ENCODE measurements at places on chromosomes 4 and X.

DNA sequence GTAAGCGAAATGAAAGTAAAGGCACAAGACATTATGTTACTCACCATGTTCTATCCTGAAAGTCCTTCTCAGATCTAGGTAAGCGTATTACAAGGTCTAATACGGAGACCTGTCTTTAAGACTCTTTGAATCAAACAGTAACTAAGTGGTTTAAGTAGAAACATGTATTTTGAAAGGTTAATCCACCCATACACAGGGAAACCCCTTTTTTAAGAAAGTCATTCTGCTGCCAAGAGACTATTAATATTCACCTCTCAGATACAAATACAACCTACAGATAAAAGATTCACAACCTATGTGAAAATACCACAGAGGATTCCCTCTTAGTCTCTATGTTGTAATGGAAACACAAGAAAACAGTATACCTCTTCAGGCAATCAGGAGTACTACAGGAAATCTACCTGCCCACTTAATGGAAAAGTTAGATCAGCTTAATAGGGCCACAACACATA is 63.2 kb upstream of the TNIP3 start:
- no peaks in the 10 kb centered on the region for H3K36me3 ChIP-seq
- H3K27ac ChIP-seq, result no peak overlapping the region
- no peaks in the 10 kb centered on the region for H3K27me3 ChIP-seq
- no peak for DNase-seq
- no peaks in the 10 kb centered on the region for H3K4me1 ChIP-seq

GRCh38 chr4:56909086-56909894 is 1.6 kb downstream of the REST start:
- DNase-seq, result peak; percentile 48
- peaks cover 6% of the 10 kb centered on the region for H3K27me3 ChIP-seq
- H3K4me1 ChIP-seq, result peaks cover 4% of the 10 kb centered on the region

GRCh38 chr4:24846716-24847115 is 51.3 kb downstream of the SOD3 start:
- H3K4me3 ChIP-seq, result no peak overlapping the region
- no peak overlapping the region for H3K27ac ChIP-seq
- H3K36me3 ChIP-seq, result no peaks in the 10 kb centered on the region
- DNase-seq, result no peak
- H3K4me1 ChIP-seq, result peaks cover 13% of the 10 kb centered on the region

- DNase-seq, result peak; percentile 89
- no peak overlapping the region for H3K27ac ChIP-seq
- peaks cover 23% of the 10 kb centered on the region for H3K36me3 ChIP-seq
- no peaks in the 10 kb centered on the region for H3K27me3 ChIP-seq
- H3K4me3 ChIP-seq, result no peak overlapping the region
Measured at GRCh38 chr4:84681486-84682274, 98.8 kb downstream of the CDS1 start.

DNA sequence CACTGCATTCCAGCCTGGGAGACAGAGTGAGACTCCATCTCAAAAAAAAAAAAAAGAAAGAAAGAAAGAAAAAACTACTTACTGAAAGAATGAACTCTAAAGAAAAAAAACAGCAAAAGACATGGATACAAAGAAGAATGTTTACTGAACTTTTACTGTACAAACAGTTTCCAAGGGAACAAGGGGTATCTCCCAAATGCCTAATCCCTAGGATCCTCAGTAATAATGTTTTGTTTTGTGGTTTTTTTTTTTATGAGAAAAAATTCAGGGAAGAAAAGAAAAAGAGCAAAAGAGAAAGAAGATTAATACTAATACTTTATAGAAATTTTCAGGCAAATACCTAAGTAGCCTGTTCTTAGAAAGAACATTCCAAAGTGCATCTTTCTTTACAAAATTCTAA is 63.2 kb downstream of the ANTXR2 start:
- H3K4me3 ChIP-seq, result no peak overlapping the region
- peaks cover 12% of the 10 kb centered on the region for H3K36me3 ChIP-seq
- H3K27ac ChIP-seq, result no peak overlapping the region
- no peak for DNase-seq

GRCh38 chrX:124455966-124456365 is 109.6 kb downstream of the SH2D1A start:
- no peak overlapping the region for H3K27ac ChIP-seq
- H3K36me3 ChIP-seq, result no peaks in the 10 kb centered on the region
- no peak for DNase-seq
- no peaks in the 10 kb centered on the region for H3K4me1 ChIP-seq
- H3K27me3 ChIP-seq, result no peaks in the 10 kb centered on the region

GRCh38 chr4:128660361-128661215 is 148.9 kb upstream of the JADE1 start:
- H3K27ac ChIP-seq, result no peak overlapping the region
- DNase-seq, result peak; percentile 39
- H3K27me3 ChIP-seq, result no peaks in the 10 kb centered on the region
- no peak overlapping the region for H3K4me3 ChIP-seq
- H3K4me1 ChIP-seq, result no peaks in the 10 kb centered on the region

- no peaks in the 10 kb centered on the region for H3K36me3 ChIP-seq
- no peak overlapping the region for H3K4me3 ChIP-seq
- H3K27ac ChIP-seq, result no peak overlapping the region
Measured at GRCh38 chr4:17763416-17763815, 18.0 kb downstream of the FAM184B start.

- no peaks in the 10 kb centered on the region for H3K36me3 ChIP-seq
- H3K4me1 ChIP-seq, result no peaks in the 10 kb centered on the region
- no peak for DNase-seq
- H3K27ac ChIP-seq, result no peak overlapping the region
- no peaks in the 10 kb centered on the region for H3K27me3 ChIP-seq
Measured at GRCh38 chr4:40187386-40187906, 9.4 kb upstream of the RHOH start.

DNA sequence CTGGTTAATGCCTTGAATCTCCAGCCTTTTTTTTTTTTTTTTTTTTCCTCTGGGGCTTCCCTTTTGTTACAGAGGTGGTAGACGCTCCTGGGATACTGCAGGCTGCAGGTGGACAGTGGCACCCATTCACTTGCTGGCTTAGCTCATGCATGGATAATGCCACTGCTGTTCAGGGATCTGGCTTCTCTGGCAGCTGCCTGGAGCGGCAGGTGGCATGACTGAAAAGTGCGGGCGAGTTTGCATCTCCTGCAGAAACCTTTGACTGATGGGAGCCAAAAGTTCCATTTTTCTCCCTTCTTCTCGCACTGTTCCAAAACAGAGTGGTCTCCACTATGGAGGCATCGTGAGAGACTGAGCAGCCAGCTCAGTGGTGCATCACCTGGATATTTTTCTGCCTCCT is 5.9 kb upstream of the STIM2 start:
- H3K27ac ChIP-seq, result no peak overlapping the region
- no peaks in the 10 kb centered on the region for H3K36me3 ChIP-seq
- H3K4me1 ChIP-seq, result peaks cover 19% of the 10 kb centered on the region
- no peaks in the 10 kb centered on the region for H3K27me3 ChIP-seq

- no peaks in the 10 kb centered on the region for H3K4me1 ChIP-seq
- H3K36me3 ChIP-seq, result no peaks in the 10 kb centered on the region
- H3K27me3 ChIP-seq, result no peaks in the 10 kb centered on the region
- no peak overlapping the region for H3K27ac ChIP-seq
Measured at GRCh38 chr4:22264261-22264660, 251.6 kb downstream of the ADGRA3 start.

GRCh38 chr4:158051401-158052235 is 121.2 kb downstream of the GASK1B start:
- H3K36me3 ChIP-seq, result no peaks in the 10 kb centered on the region
- no peak overlapping the region for H3K4me3 ChIP-seq
- H3K4me1 ChIP-seq, result peaks cover 13% of the 10 kb centered on the region
- peak overlapping the region; percentile 81 for H3K27ac ChIP-seq
- peak; percentile 97 for DNase-seq

- DNase-seq, result peak; percentile 8
- no peaks in the 10 kb centered on the region for H3K4me1 ChIP-seq
Measured at GRCh38 chrX:118459494-118459893, 36.1 kb upstream of the DOCK11 start.

DNA sequence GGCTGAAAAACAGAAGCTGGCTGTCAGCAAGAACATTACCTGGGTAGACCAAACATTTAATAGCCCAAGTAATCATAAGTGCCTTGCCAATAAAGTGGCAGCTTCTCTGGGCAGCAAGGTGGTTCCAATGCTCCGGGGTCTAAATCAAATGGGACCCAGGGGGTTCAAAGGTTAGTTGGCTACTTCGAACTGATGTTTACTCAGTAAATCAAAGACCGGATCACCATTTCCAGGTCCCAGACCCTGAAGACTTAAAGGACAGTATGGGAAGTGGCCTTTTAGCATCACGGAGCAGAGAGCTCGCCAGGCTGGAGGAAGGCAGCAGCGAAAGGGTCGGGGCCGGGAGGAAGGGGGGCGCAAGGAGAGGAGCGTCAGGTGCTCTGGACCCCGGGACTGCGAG is 1.0 kb downstream of the SH3KBP1 start:
- H3K36me3 ChIP-seq, result no peaks in the 10 kb centered on the region
- H3K27me3 ChIP-seq, result no peaks in the 10 kb centered on the region
- peaks cover 7% of the 10 kb centered on the region for H3K4me1 ChIP-seq
- no peak for DNase-seq
- H3K27ac ChIP-seq, result no peak overlapping the region

GRCh38 chrX:150366951-150367545 is 3.9 kb downstream of the MAMLD1 start:
- H3K4me1 ChIP-seq, result peaks cover 12% of the 10 kb centered on the region
- peak overlapping the region; percentile 48 for H3K4me3 ChIP-seq
- DNase-seq, result peak; percentile 64
- H3K27ac ChIP-seq, result peak overlapping the region; percentile 90
- no peaks in the 10 kb centered on the region for H3K36me3 ChIP-seq
- no peaks in the 10 kb centered on the region for H3K27me3 ChIP-seq

- H3K4me1 ChIP-seq, result no peaks in the 10 kb centered on the region
- H3K27me3 ChIP-seq, result no peaks in the 10 kb centered on the region
- no peak overlapping the region for H3K4me3 ChIP-seq
- DNase-seq, result no peak
- H3K36me3 ChIP-seq, result no peaks in the 10 kb centered on the region
Measured at GRCh38 chr4:38842994-38843393, 13.6 kb downstream of the TLR6 start.

DNA sequence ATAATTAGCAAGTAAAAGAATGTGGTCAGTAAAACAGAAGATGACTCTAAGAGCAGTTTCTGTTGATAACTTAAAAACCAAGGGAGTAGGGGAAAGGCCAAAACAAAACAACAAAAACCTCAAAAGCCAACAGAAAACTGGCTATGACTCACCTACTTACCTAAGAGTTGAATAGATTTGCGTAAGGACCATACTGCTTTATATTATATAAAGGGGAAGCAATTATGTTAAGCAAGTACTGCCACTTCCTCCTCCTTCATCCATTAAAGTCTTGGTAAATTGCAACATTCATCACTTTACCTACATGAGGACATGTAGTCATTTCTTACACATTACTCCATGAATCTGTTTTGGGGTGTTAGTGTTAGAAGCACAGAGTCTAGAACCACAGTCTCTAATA is 85.9 kb upstream of the FAM47A start:
- H3K27ac ChIP-seq, result no peak overlapping the region
- DNase-seq, result no peak
- no peak overlapping the region for H3K4me3 ChIP-seq
- no peaks in the 10 kb centered on the region for H3K4me1 ChIP-seq
- no peaks in the 10 kb centered on the region for H3K27me3 ChIP-seq
- H3K36me3 ChIP-seq, result no peaks in the 10 kb centered on the region

DNA sequence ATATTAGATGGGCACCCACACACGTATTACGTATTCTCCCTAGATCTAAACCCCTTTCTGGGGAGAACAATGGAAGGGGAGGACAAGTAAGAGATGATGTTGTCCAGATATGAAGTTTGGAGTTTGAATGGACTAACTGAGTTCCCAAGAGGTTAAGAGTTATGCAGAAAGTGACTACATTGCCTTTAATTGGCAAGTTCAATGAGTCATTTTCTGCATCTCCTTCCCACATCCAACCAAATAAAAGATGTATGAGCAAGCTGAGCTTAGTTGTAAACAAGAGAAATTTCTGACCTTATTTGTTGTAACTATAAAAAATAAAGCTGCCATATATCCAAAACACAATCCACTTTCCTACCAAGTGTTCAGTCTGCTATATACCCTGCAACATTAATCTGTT is 50.5 kb downstream of the TIGD2 start:
- no peaks in the 10 kb centered on the region for H3K36me3 ChIP-seq
- H3K27ac ChIP-seq, result no peak overlapping the region
- no peaks in the 10 kb centered on the region for H3K4me1 ChIP-seq
- H3K4me3 ChIP-seq, result no peak overlapping the region
- no peaks in the 10 kb centered on the region for H3K27me3 ChIP-seq
- no peak for DNase-seq

GRCh38 chr4:164428561-164428960 is 325.4 kb upstream of the SMIM31 start:
- no peak for DNase-seq
- H3K4me1 ChIP-seq, result no peaks in the 10 kb centered on the region
- H3K36me3 ChIP-seq, result no peaks in the 10 kb centered on the region
- no peak overlapping the region for H3K27ac ChIP-seq
- H3K27me3 ChIP-seq, result no peaks in the 10 kb centered on the region

- no peak for DNase-seq
- H3K27ac ChIP-seq, result no peak overlapping the region
- no peak overlapping the region for H3K4me3 ChIP-seq
- peaks cover 9% of the 10 kb centered on the region for H3K27me3 ChIP-seq
- peaks cover 16% of the 10 kb centered on the region for H3K4me1 ChIP-seq
Measured at GRCh38 chr4:8503801-8504200, 63.2 kb downstream of the TRMT44 start.

DNA sequence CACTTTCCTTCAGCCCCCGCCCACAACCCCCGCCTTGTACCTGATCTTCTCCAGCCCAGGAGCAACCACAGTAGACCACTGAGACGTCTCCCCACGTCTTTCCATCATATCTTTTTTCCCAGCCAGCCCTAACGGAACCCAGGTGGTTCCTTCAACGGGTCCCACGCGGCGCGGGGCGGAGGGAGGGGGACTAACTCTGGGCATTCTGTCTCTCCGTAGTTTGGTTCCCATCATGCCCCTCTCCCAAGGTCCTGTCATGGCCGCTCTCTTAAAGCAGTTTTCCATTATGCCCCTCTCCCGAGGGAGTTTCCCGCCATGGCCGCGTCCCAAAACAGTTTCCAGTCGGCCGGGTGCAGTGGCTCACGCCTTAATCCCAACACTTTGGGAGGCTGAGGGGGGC is 21.5 kb upstream of the TBL1X start:
- no peak for DNase-seq
- no peaks in the 10 kb centered on the region for H3K36me3 ChIP-seq
- H3K27ac ChIP-seq, result no peak overlapping the region
- no peak overlapping the region for H3K4me3 ChIP-seq

- no peak overlapping the region for H3K4me3 ChIP-seq
- no peaks in the 10 kb centered on the region for H3K4me1 ChIP-seq
- H3K36me3 ChIP-seq, result no peaks in the 10 kb centered on the region
- no peaks in the 10 kb centered on the region for H3K27me3 ChIP-seq
- no peak overlapping the region for H3K27ac ChIP-seq
Measured at GRCh38 chr4:7411896-7412553, 22.7 kb downstream of the PSAPL1 start.

GRCh38 chr4:146520896-146521540 is 722 bp downstream of the SLC10A7 start:
- DNase-seq, result peak; percentile 76
- peak overlapping the region; percentile 87 for H3K27ac ChIP-seq
- peaks cover 4% of the 10 kb centered on the region for H3K36me3 ChIP-seq
- H3K4me1 ChIP-seq, result peaks cover 11% of the 10 kb centered on the region
